ENCODE measurements at places on chromosomes 7 and 10.

DNA sequence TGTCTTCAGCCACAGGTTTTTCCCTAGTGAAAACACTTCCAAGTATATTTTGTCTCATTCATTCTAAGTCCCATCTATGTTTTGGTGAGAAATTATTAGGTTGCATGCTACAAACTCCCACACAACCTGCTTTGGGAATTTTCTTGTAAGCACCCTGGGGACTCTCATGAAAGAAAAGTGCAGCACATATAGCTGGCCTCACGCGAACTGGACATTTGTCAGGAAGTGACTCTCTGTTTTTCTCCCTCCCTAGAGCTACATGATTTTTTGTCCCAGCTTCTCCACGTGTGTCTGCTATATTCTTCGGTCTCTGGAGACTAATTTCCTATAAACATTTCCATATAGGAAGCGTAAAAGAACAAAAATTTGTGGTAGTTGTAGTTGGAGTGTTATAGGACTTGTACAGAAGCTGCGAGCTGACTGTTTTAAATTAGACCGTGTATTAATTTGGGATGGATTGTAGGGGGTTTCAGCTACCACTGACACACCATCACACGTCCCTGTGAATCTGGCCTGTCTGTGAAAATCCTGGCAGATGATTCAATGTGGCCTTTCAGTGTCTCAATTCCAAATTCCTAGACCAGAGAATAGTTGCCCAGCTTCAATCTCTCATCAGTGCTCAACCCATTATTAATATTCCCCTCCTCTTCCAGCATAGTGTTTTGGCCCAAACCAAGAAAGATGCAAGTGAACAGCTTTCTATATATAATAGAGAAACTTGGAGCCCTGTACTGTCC, 40.2 kb downstream of the ARL4A start:
- no peak for DNase-seq

DNA sequence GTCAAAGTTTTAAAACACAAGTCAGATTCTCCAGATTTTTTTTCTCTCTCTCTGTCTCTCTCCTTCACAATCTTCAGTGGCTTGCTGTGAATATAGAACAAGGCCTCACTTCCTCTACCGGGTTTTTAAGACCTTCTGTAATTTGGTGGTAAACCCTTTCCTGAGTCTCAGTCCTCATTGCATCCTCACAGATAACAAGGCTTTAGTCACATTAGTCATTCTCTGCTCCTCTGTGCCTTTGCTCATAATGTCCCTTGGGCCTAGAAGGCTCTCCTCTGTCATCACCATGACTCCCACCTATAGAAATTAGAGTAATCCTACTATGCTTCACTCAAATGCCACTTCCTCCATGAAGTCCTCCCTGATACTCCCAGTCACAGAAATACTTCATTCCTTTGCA, 172.7 kb upstream of the HPS1 start:
- no peak for DNase-seq

GRCh38 chr7:33157781-33158180, 28.4 kb downstream of the BBS9 start:
- DNase-seq, result no peak

DNA sequence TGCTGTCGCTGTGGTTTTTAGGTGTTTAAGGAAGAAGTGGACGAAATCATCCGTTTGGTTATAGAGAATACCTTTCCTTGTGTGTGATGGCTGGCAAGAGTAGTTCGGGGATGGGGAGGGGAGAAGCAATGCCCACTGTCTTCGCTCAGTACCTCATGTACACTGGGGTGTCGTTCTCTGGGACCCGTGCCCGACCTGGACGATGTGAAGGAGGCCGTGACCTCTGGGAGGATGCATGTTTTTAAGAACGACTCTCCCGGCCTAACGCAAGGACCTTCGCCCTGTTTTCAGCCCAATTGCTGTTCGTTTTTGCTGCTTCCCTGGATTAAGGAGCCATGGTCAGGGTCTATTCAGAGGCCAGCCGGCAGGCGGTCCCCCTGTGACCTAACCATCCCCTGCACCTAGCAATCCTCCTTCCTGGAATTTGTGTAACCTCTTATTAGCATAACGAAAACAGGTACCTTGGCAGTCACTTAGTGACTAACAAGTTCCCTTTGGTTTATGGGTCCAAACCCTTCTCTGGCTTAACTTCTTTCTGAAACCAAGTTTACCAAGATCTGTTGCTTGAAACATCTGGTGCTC, 1.3 kb downstream of the NFE2L3 start:
- peak; percentile 32 for DNase-seq

DNA sequence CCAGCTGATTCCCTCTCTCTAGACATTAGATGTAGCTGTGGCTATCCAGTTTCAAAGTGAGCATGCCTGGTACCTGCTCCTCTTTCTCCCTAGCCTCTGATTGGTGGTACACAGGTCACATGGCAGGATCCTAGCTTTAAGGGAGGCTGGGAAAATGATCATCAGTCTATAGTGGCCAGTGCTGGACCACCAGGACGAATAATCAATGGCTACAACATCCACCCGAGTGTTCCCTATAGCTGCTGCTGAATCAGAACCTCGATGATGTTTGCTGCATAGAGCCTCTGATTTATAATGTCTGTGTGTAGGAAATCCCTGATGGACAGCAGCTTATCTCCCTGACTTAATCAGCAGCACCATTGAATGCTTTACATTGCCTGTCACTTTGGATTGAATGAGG, 28.9 kb upstream of the LMTK2 start:
- DNase-seq, result no peak

DNA sequence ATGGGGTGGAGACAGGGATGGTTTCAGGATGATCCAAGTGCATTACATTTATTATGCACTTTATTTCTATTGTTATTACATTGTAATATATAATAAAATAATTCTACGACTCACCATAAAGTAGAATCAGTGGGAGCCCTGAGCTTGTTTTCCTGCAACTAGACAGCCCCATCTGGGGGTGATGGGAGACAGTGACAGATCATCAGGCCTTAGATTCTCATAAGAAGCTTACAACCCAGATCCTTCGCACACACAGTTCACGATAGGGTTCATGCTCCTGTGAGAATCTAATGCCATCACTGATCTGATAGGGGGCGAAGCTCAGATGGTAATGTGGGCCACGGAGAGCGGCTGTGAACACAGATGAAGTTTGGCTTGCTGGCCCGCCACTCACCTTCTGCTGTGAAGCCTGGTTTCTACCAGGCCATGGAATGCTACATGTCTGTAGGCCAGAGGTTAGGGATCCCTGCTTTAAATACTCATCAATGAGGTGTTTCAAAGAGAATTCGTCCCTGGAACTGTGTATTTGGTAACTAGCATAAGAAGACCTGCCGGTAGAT, 21.2 kb upstream of the PRKCQ start:
- DNase-seq, result no peak

DNA sequence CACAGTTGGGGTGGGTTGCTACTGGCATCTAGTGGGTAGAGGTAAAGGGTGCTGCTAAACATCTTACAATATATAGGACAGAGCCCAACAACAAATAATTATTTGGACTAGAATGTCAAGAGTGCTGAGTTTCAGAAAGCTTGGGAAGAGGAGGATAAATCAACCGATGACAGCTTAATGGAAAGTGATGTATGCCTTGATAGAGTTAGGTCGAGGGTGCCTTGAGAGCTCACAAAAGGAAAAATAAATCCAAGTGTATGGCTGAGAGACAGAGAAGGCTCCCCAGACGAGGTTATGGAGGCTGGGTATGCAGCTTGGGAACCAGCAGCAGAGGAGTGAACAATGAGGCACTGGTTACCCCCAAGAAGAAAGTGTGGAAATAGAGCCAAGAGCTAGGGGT, 211.1 kb downstream of the HDAC9 start:
- no peak for DNase-seq

- no peak for DNase-seq
These were observed 208.6 kb downstream of the ADAM12 start for GRCh38 chr10:126179637-126180036.

GRCh38 chr10:88246675-88247074, 336.4 kb downstream of the RNLS start:
- DNase-seq, result no peak

DNA sequence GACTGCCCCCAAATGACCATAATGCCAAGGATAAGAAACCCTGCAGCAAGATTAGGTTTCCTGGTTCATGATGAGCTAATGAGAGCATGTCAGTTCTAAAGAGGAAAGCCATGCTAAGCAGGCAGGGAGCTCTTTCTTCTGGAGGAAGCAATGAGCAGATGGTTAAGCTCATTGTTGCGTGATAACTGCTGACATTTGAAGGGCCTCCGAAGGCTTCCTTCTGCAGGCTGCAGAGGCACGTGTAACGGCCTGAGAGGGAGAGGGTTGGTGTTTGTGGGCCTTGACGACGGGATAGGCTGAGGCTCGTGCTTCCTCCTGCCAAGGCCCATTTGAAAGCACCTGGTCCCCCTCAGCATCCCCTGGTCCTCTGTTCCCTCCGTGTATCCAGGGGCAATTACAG, 63.5 kb upstream of the BTBD16 start:
- DNase-seq, result no peak

DNA sequence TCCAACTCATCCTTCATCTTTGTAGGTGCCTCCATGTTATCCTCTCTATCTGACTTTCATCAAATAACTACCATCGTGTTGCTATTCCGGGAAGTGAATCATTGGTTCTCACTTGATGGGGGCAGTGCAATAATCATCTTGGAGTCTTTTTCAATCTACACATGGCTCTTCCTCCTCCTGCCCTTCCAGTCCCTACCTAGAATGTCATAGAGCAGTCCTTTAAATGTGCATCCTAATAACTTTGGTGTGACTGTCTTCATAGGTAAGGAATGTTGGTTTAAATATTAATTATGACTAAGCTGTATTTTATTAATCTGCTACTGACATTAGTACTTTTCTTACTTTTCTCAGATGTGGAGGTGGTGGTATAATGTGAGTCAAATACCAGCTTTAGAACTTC, 8.4 kb upstream of the CDK14 start:
- DNase-seq, result no peak

Measured in SW 1271 (cell line).